ENCODE measurements at places on chromosomes 12 and 14. TPM values are rescaled to one million over a fixed set of nuclear protein-coding genes. Genes with fewer than 3 reads are reported as not detected.

Gene SOX5
- total RNA-seq, result 15.7 TPM

Gene FNTB
- 37.5 TPM for total RNA-seq

Gene RGS6
- 1.5 TPM for total RNA-seq

Gene SERPINA9
- total RNA-seq, result not detected

Gene LIN7A
- 9.0 TPM for total RNA-seq

Data from mesothelial cell of epicardium (in vitro differentiated cells).